ENCODE measurements at places on chromosomes 16 and 17.
A peak's percentile ranks its signal among the peaks of the same experiment; 100 is the strongest.

- no peak for DNase-seq
Measured at GRCh38 chr16:29644338-29644857, 18.6 kb upstream of the SPN start.

DNA sequence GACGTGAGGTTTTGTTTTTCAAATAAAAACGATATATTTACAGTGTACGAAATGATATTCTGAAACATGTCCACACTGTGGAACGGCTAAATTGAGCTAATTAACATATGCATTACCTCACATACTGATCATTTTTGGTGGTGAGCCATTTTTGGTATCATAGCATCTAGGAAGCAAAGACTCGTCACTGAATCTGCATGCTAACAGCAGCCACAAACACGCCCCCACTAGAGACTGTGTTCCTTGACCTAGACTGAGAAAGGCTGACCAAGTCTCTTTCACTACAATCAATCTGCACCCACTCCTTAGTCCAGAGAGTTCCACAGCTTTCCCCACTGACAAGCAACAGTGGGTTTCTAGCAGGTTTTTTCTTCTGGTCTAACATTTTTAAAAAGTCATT, 29.5 kb downstream of the NPLOC4 start:
- no peak for DNase-seq

DNA sequence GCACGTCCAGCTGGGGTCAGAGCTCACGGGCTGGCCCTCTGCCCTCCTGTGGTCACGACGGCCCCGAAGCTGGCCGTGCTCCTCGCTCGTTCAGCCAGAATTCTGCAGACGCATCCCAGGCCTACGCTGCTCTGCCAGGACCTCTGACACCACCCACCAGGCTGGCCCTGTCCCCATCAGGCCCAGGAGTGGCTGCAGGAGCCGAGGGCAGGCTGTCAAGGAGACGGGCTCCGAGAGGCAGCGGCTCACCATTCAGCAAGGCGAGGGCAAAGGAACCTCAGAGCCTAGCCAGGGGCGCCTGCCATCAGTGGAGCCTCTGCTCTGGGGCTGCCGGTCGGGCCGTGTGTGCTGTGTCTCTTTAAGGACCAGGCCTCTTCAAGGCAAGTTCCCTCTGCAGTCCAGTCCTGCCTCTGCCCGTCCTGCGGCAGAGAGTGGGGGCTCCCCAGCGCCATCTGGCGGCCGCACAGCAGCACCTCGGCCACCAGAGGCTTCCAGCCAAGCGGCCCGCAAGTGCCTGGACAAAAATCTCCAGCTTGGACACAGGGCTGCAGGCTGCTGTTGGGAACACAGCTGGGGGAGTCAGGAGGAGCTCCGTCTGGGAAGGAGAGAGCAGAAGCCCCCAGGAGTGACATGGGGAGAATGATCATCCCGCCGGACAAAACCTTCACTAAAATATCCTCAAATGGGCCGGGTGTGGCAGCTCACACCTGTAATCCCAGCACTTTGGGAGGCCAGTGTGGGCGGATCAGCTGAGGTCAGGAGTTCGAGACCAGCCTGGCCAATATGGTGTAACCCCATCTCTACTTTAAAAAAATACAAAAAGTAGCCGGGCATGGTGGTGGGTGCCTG, 7.4 kb upstream of the ABR start:
- DNase-seq, result peak; percentile 71

- no peak for DNase-seq
Measured at GRCh38 chr17:21242026-21242697, 11.0 kb downstream of the NATD1 start.

DNA sequence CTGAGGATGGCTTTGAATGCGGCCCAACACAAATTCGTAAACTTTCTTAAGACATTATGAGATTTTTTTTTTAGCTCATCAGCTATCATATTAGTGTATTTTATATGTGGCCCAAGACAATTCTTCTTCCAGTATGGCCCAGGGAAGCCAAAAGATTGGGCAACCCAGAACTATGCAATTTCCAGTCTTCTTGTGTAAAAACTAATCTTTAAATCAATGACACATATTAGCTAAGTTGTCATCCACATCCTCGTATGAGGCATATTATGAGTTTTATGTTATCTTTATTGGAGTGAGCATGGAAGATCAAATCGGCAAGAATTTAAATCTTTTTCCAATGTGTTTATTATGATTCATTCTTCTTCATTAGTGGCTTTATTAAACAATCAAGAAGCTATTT, 198.6 kb upstream of the HSBP1 start:
- no peak for DNase-seq

- DNase-seq, result no peak
Measured at GRCh38 chr17:2912754-2913153, 116.5 kb downstream of the RAP1GAP2 start.

DNA sequence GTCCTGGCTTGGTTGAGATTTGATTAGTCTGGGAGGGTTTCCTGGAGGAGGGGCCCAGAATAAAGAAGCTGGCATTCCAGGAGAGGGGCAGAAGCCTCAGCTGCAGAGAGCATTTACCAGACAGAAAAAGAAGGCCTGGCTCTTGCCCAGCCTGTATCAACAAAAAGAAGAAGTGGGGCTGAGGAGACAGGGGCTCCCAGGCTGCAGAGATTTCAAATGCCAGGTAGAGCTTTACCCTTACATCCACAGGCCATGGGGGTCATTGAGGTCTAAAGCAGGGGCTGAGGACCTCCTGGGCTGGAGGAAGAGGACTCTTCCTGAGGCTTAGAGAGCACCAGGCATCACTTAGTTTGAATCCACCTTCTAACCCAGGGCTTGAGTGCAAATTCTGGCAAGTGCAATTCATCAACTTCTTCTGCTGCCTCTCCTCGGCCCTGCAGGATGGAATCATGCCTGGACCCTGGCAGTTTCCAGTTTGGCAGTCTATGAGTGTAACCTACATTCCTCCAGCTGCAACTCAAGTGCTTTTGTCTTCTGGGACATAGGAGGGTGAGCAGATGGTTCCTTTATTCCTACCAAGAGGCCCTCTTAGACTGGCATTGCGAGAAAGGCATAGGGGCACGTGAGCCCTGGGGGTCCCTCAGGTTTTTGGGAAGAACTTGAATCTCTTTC, 15.3 kb downstream of the CA7 start:
- no peak for DNase-seq

- no peak for DNase-seq
Measured at GRCh38 chr17:77810536-77810935, 148.0 kb upstream of the TNRC6C start.

DNA sequence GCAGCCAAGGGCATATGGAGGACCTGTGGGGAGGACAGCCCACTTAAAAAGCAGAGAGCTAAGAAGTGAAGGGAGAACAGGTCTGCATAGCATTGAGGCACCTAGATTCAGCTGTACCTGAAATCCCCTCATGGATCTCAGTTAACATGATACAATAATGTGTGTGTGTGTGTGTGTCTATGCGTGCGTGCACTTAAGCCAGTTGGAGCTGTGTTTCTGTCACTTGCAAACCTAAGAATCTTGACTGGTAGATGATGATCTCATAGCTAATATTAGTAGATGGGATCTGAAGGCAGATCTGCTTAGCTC, 1.7 kb upstream of the ITPRIPL2 start:
- DNase-seq, result no peak

DNA sequence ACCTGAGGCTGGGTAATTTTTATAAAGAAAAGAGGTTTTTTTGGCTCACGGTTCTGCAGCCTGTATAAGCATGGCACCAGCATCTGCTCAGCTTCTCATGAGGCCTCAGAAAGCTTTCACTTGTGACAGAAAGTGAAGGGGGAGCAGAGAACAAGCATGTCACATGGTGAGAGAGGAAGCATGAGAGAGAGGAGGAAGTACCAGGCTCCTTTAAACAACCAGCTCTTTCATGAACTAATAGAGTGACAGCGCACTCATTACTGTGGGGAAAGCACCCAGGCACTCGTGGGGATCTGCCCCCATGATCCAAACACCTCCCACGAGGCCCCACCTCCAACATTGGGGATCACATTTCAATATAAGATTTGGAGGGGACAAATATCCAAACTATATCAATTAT, 86.8 kb downstream of the USP32 start:
- DNase-seq, result peak; percentile 86

DNA sequence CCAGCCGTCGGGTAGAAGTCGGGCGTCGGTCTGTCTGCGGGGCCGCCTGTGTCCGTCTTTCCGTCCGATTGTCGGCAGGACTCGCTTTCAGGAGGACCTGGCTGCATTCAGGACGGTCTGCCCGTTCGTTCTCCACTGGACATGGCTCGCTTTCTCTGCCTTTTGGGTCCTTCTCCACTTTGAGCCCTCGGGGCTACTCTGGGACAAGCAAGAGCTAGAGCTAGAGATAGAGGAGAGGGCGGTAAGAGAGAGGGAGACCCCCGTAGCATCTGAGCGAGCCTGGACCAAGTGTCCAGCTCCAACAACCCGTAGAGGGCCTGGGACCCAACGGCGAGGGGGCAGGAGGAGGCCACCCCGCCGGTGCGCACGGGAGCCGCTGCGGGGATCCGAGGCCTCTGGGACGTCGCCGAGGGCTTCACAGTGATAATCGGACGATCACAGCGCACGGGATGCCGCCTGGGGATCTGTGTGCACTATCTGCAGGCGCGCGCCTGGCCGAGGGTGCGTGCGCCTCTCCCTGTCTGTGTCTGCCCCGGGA, 4.5 kb downstream of the TBX4 start:
- DNase-seq, result no peak

GRCh38 chr16:67766291-67766690, 40.1 kb downstream of the RANBP10 start:
- DNase-seq, result no peak

DNA sequence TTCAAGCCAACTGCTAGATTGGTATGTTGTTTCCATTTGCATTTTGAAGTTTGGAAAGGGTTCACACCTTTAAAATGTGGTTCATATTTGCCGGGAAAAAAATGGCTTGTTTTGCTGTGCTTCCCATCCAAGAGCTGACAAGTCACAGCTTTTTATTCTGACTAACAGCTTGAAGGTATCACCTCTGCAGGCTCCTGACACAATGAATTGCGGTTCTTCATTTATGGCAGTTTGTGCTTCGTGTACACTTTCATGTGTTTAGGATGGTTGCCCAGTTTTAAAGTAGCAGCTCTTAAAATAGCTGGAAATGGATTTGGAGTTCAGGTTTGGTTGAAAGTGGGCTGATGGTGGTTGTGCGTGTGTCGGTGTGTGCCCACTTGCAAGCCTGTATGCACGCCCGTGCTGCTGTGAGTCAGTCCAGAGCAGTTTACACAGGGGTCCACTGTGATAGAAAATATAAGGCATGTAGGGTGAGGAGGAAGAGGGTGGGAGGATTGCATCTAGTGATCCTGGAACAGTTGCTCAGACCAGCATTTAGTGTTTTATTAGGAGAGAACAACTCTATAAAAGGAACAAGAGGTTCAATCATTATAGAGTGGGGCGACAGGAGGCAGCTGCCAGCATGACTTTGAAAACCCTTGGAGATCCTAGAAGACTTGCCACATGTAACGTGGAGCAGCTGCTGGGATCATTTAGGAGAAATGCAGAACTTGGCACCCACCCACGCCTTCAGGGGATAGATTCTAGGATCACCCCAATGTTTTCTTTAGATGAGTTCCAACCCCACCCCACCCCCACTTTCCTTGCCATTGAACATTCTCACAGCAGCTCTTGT, 108.0 kb upstream of the TBX2 start:
- DNase-seq, result no peak

DNA sequence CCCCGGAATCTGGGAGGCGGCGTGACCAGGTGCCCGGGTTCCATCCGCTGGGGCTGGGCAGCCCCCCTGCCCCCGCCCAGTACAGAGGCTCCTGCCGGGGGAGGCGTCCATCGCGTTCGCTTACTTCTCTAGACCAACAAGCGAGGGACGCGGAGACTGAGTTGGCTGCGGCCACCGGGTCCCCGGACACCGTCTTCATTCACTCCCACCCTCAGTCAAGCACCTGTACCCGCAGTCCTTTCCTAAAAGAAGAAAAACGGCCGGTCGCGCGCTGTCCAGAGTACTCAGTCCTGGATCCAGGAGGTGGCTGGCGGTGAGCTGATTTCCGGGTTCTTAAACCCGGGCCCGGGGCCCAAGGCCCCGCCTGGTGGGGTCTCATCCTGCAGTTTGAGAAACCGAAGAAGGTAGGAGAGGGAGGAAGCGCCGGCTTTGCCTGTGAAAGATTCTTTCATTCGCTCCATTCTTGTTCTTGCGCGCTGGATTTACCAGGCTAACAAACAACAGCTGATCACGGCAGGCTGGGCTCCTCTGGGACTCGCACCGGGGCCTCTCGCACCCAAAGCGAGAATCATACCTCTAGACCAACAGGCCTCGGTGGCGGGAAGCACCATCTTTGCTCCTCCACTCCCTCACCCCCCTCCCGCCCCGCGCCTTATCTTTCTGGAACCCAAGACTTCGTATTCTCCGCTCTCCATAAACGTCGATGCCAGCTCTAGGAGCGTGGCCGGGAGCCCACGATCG, 17.4 kb upstream of the OR1F1 start:
- no peak for DNase-seq

DNA sequence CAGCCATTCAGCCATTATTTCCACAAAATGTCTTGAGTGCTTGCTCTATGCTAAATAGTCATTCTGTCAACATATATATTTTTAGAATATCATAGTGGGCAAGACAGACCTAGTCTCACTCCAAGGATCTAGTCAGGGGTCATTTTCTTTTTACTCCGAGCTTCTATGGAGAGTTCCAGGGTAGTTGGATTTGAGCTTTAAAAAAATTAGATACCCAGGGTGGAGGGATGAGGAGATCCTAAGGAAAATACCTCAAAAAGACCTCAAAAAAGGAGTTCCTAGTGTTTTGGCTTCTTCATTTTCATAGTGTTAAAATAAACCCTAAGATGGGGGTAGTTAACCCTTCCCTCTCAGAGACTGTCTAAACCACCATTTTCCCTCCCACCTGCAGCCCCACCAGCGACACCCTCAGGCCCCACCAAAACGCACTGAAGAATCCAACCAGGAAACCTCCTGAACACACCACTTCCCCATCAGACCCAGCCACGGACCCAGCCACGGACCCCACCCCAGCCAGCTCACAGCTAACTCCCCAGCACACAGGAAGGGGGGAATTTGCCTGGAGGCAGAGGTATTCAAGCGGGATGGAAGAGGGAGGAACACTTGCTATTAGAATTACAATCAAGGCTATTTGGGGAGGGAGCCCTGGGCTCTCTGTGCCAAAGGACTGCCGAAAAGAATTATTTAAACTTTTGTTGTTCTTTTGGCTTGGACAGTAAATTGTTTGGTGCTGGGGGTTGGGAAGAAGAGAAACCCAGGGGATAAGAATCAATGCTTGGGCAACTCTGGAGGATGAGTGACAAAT, 2.2 kb downstream of the ETV4 start:
- DNase-seq, result no peak

DNA sequence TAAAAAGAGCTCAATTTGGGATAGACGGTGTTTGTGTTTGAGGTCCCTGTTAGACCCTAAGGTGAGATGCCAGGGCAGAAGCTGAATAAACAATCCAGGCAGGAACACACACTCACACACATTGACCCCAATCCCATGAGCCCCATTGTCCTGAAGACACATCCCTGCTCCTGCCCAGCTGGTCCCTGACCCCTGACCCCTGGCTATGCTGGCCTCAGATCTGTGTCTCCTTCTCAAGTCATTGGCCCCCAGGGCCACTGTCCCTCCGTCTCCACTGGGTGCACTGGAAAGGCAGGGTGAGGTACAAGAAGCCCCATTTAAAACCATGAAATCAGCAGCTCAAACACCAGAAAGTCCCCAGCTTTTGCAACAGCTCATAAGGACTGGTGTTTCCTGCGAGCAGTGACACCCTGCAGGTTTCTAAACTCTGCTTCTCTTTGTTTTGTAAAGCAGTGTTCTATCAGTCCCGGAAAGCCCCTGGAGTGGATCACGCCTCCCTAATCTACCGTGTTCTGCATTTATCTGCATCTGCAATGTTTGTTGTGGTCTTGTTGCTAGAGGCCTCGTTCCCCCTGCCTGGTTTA, 18.0 kb upstream of the ASGR2 start:
- DNase-seq, result no peak

- no peak for DNase-seq
Measured at GRCh38 chr17:67700725-67701119, 17.0 kb upstream of the NOL11 start.

GRCh38 chr16:46812781-46813540, 18.0 kb downstream of the C16orf87 start:
- no peak for DNase-seq

Measured in globus pallidus (tissue), 1 donor.